ENCODE measurements at places on chromosomes 1 and 21.

DNA sequence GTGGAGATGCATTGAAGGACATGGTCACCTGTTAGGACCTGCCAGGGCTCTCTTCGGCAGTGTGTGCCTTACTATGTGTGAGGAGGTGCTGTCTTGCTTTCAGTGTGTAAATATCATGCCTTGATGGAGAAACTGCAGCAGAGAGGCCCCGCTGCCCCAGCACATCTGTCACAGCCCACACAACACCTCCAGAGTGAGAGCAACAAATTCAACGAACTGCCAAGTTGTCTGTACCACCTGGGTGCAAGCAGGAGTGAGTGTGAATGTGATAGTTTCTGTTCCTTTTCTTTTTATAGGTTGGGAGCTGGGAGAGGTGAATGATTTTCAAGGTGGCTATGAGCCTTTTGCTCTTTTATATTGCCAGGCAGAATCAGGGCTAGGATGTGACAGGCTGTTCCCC is 114.6 kb upstream of the KIAA0040 start:
- no peak for DNase-seq

- peak; percentile 58 for DNase-seq
Measured at GRCh38 chr1:174769961-174770549, 229.7 kb upstream of the CACYBP start.

DNA sequence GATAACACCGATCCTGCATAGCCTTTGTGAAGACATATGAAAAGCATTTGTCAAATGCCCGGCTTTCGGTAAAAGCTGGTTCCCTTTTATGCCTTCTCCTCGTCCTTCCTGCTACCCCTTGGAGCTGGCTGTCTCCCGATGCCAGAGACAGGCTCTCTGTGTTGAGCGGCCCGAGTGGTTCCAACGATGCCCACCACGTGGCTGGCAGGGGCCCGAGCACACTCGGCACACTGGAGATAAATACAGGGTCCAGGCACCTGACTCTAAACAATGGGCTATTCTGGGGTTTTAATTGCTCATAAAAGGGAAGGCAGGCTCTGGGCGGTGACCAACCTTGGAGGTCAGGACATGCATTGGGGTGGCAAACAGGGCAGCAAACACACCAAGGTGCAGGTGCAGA is 207.1 kb downstream of the HIVEP3 start:
- DNase-seq, result no peak

GRCh38 chr1:15833842-15834405 is 13.6 kb upstream of the SPEN start:
- DNase-seq, result no peak

GRCh38 chr1:201084295-201084694 is 27.9 kb downstream of the CACNA1S start:
- no peak for DNase-seq

GRCh38 chr1:228101614-228101993 is 1.5 kb downstream of the C1orf35 start:
- DNase-seq, result no peak

DNA sequence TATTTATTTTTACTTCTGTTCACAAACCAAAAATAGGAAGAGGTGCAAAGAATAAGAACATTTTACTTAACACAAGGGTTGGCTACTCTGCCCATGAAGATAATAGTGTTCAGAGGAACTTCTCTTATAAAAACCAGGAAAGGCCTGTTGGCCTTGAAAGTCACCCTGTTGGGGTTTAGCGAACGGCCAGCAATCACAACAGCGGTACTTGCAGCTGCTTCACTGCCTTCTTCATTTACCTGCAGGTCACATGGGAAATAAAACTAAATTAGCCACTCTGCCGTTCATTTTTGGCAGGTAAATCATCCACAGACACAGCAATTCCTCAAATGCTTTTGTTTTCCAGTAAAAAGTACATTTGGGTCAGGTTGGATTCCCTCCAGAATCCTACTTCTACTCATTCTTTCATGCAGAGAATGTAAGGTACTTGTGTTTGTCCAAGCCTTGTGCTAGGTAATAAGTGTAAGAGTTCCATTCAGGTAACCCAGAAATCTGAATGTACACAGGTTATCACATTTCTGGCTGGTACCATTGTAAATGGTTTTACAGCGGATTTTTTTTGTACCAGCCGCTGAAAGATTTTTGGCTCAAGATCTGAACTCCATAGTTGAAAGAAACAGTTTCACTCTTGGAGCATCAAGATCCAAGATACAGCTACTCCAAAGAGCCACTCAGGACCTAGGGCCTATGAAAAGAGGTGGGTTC is 13.1 kb downstream of the SERPINC1 start:
- DNase-seq, result no peak

DNA sequence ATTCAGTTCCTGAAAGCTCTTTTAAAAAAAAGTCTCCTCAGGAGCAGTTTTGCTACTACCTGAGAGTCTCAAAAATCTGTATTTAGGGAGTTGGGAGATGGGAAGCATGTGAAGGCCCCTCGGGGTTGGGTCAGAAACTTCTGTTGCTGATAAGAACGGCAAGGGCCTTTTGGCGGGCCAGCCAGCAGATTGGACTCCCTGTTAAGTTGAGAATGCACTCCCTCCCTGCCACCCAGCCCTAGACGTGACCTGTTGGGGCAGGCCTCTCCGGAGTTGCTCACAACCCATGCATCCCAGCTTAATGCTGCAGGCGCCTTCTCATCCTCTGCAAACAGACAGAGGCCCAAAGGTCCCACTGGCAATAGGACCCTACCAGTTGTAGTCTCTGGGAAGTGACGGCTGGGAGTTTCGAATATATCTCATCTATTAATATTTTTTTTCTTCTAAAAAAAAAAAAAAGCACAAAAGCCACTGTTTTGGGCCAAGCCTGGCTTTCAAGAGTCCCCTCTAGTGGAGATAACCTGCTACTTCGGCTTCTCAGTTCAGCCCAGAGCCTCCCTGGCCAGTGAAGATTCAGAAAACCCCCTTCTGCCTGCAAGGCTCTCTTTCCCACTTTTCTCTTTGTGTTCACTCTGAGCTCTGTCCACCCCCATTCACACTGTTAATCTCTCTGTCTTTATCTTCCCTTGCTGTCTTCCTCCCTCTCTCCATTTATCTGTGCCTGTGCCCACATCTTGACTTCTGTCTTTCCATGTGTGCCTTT is 5.3 kb downstream of the PLXNA2 start:
- DNase-seq, result peak; percentile 54

DNA sequence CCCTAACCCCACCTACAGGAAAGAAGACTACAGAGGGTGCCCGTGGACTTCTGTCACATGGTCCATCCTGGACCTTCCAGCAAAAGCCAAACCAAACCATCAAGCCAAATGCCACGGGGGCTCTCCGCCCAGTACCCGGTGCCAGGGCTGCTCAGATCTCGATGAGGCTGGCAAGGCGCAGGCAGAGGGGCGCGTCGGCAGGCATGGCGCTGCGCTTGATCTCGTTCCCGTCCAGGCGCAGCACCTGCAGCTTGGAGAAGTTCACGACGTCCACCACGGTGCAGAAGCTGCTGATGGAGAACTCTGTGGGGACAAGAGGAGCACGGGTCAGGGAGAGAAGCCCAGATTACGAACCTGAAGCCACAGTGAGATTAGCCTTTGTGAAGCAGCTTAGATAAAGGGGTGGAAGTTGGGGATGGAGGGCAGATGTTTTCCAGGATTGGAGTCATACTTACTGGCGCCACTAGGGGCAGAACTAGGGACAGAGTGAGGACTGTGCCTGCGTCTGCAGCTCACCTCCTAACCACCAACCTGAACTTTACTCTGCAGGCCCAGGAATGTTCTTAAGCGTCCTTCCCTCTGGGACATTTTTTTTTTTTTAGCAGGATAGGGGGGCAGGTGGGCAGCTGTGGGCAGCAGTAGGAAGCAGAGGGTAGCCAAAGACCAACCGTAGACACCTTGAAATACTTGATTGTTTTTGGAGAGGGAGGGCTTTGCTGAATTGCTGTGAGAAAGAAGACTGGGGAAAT is 8.6 kb downstream of the FMOD start:
- DNase-seq, result peak; percentile 43

GRCh38 chr1:1398677-1399186 is 403 bp downstream of the CCNL2 start:
- DNase-seq, result peak; percentile 39

- no peak for DNase-seq
Measured at GRCh38 chr1:245025525-245025924, 129.3 kb upstream of the KIF26B start.

DNA sequence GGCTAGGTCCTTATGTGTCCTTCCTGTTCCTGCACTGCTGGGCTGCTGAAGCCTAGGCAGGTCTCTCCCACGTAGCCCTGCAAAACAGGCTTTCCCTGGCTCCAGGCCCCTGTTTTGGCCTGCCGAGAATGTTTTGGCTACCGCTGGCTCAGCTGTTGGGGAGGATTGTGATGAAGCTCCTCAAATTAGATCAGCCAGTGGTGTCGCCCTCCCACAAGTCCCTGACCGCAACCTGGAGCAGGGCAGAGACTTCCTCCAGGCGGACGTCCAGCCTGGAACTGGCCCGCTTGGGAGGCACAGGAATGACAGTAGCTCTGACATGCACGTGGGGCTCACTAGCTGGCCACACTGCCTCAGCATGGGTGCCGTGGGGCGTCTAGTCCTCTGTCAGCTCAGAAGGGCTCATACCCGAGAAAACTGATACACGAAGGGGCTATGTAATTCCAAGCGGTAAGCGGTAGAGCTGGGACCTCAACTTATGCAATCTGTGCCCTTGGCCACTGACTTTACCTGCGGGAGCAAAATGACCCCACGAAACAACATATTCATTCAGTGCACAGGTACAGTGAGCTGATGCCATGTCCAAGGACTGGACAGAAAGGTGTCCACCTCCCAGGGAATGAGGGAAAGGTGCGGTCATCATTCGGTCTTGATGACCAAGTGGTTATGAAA is 26.6 kb downstream of the DHRS3 start:
- no peak for DNase-seq

GRCh38 chr1:234125283-234125682 is 220.8 kb downstream of the SLC35F3 start:
- DNase-seq, result peak; percentile 13

- DNase-seq, result no peak
Measured at GRCh38 chr21:34565238-34565637, 49.7 kb downstream of the RCAN1 start.

GRCh38 chr1:117370509-117370908 is 3.3 kb downstream of the MAN1A2 start:
- DNase-seq, result no peak

DNA sequence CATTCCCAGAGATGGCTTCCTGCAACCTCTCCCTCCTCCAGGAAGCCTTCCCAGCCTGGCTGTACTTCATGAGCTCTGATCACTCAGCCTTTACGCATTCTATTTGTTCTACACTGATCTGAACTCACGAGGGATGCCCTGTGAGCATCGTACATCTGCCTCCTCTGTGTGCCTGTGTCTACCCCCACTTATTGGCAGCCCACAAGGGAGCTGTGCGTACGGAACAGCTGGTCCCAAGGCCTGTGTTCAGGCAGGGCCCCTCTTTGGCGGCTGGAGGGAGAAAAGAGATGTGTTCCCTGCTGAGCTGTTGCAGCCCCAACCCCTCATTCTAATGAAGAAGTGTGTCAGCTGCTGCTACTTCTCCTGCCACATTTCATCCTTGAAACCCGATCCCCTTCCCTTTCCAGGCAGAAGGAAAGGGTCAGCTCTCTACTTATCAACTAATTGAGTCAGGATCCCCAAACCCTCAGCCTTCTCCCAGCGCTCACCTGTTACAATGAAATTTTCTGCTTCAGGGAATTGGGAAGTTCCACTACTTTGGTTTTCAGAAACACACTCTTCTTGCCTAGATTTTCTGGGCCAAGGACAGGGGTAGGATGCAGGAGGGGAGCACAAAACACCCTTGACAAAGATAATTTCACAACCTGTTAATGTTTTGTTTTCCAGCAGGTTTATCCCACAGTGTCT is 3.2 kb downstream of the INKA2 start:
- DNase-seq, result no peak

DNA sequence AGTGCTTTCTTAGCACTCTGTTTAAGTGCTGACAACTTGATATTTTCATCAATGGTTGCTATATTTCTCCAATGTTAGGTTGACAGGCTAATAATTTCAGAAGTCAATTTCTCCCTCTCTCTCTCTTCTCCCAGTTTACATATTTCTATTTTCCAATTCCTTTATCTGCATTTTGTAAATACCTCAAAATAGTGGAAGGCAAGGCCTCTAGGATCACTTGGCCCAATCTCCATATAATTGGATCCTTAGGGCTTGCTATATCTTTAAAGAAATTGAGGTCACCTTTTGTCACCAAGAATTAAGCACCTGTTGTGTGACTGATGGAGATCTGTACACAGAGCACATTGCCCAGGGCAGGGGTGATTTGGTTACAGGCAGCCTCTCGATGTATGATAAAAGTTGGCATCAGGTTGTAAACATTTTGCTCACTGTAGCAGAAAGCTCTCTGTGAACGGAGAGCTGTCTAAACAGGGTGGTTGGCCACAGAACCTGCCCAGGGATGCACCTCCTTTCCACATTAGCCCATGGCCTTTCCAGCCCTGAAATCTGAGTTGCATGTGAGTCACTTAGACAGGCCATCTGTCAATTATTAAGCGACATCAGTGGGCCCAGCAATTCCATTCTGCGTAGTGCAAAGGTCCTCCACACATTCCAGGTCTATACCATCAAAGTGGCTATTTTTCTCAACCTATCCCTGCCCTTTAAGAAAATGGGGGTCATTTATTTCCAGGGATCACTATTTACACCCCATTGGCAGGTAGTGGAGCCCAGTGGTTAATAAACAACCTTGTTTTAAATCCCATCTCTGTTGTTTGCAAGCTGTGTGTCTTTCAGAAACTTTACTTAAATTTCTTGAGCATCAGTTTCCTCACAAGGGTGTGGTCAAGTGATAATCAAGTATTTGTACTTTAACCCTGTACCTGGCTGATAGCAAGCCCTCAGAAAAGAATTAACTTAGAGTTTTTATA is 29.1 kb upstream of the IRF2BP2 start:
- no peak for DNase-seq

GRCh38 chr1:90963651-90964050 is 58.2 kb downstream of the ZNF644 start:
- no peak for DNase-seq

- DNase-seq, result no peak
Measured at GRCh38 chr1:19596065-19596713, 47.9 kb upstream of the NBL1 start.

GRCh38 chr1:245055752-245056151 is 99.0 kb upstream of the KIF26B start:
- no peak for DNase-seq

GRCh38 chr1:84006591-84006990 is 7.7 kb upstream of the TTLL7 start:
- no peak for DNase-seq

- no peak for DNase-seq
Measured at GRCh38 chr1:75677443-75677842, 47.1 kb upstream of the ACADM start.

- DNase-seq, result no peak
Measured at GRCh38 chr1:108848806-108849205, 8.1 kb downstream of the AKNAD1 start.

DNA sequence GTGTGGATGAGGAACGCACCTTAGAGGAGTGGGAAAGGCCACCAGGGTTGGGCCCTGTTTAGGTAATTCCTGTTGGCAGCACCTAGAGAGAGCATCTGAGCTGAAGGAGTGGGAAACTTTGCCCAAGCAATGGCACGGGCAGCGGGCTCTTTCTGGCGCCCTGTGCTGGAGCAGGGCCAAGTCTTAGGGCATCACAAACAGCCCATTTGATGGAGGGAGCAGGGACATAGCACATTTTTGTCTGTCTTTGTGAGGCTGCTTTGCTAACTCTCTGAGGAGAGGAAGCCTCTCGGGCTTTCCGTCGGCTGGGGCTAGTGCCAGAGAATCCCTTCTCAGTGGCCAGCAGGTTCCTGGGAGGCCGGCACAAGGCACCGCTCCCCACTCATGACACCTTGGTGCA is 22.5 kb upstream of the CNTN2 start:
- no peak for DNase-seq

Data from inflammatory macrophage treated with lipopolysaccharide for 4 hours (primary cell).